ENCODE measurements at places on chromosomes 7 and 10.
A peak's percentile ranks its signal among the peaks of the same experiment; 100 is the strongest.

DNA sequence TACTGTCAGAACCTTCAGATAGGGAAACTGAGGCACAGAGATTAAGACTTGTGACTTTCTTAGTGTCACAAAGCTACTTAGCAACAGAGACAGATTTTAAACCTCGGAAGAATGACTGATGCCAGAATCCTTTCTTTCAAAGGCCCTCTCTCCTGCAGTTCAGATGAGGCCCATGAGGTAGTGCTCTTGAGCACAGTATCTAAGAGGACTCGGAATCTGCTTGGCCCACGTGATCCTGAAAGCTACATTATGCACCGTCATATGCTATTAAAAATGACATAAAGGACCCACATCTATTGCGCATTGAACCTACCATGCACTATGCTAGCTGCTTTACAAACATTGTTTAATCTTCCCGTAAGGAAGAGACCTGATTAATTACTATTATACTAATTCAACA lies 355.9 kb downstream of the SFMBT2 start:
- peak; percentile 71 for DNase-seq

DNA sequence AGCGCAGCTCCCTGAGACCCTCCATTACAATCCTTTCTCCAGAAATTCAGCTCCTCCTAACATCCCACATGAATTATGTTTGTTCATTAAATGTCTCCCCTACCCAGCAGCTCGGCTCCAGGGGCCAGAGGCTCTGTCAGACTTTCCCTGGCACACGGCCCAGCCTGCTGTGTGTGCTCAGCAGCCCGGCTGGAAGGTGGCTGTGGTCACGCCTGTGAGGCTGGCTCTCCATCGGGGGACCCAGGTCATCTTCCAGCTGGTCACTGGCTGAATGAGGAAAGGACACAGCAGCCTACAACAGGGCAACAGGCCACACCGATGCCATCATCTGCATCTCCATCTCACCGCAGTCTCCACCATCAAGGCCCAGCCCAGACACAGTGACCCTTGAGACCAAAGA lies 219.8 kb downstream of the MAD1L1 start:
- DNase-seq, result no peak

DNA sequence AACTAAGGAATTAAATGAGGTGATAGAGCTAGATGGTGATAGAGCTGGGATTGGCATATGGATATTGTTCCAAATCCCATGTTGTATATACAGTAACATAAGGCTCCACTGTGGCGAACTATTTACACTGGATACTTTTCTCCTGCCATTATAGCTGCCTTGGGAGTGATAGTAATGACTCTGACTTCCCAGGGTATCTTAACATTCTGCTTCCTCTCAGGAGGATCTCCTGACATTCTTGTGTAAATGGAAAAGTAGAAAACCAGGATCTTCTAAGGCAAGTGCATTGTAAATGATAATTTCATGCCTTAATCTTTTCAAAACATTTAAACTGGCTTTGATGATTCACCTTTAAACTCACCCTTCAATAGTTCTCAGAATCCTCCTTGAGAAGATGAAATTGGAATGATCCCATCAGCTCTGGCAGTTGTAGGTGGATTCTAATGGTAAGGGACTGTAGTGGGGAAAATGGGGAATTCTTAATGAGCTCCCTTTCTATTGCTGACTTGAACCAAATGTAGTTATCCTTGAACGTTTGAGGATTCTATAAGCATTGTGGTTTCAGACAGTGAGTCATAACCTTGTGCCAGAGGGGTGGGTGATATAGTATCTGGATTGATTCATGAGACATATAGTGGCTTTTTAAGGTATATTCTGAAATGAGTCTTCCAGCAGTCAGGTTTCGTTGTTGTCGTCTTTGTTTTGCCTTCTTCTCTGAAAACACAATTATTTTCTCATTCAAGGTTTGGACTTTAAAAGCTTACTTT lies 450.0 kb downstream of the SUGCT start:
- DNase-seq, result no peak

GRCh38 chr10:104218751-104219150 lies 13.4 kb downstream of the CFAP43 start:
- no peak for DNase-seq

DNA sequence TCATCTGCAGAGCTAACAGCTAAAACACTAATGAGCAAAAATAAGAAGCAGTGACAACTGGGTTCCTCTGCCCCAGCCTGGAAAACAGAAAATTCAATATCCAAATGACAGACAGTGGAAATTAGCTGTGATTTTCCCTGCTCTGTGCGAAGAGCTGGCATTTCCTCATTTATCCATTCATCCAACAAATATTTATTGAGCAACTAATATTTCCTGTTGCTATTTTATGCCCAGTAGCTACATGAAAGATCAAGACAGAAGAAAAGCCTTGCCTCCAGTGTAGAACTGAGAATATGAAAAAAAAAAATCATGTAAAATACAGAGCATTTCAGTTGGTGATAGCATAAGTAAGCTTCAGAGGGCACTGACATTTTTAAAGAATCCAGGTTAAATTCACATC lies 140.9 kb downstream of the ABCA13 start:
- DNase-seq, result no peak

Measured in endodermal cell (in vitro differentiated cells).